ENCODE measurements at places on chromosomes 2 and 18.

GRCh38 chr2:16774980-16775898 is 109.6 kb upstream of the CYRIA start:
- peak; percentile 20 for DNase-seq

DNA sequence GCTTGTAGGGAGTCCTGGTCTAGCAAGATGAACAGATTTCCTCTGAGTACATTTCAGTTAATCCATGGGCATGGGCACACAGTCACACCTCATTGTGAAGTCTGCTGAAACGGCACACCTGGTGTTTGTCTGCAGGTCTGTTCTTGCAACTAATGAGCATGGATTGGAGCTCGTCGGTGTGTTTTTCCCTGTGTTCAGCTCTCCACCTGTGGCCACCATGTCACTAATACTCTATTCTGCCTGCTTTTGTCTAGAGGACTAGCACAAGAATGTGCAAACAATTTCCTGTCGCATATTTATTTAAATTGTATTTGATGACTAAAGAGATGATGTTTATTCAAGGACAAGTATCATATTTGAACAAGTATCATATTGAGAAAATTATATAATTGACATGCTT is 24.5 kb upstream of the PPP4R1 start:
- DNase-seq: no peak

DNA sequence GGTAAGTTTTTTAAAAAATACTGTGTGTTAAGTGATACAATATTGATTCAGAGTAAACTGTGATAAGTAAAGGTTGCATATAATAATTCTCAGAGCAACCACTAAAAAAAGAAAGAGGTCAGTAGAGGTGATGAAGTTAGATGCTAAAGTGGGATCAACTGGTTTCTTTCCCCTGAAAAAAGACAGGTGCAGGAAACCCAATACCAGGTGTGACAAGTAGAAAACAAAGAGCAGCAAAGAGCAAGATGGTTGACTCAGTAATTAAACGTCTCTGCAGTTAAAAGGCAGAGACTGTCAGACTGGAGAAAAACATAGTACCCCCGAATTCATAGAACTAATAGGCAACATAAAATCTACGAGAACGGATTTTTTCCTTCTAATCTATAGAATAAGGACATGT is 128.3 kb downstream of the ATP9B start:
- no peak for DNase-seq

DNA sequence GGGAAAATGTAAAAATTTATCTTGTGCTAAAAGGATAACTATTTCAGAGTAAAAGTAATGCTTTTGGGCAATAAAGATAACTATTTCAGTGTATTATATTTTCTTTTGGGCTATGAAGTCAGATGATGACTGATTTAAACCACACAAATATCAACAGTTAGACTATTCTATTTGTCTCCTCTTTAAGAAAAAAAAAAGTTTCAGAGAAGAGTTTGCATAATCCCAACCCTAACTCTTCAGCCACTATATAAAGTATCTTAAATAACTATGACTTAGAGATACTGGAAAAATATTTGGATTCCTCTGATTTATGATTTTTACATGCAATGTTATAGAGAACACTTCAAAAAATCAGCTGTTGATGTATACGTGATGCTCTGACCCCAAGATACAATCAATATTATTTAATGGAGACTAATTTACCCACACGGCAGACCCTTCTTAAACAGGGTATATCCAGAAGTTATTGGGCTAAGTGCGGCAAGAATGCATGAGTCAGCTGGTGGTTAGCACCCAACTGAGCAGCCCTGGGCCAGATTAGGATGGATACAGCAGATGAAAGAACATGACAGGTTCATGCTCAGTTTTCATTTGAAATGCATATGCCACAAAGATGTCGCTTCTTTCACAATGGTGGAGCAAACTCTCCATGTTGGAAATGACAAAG is 279.0 kb downstream of the AFF3 start:
- no peak for DNase-seq

GRCh38 chr2:28915939-28916338 is 21.5 kb downstream of the WDR43 start:
- no peak for DNase-seq
